ENCODE measurements at places on chromosomes 1 and 21.

DNA sequence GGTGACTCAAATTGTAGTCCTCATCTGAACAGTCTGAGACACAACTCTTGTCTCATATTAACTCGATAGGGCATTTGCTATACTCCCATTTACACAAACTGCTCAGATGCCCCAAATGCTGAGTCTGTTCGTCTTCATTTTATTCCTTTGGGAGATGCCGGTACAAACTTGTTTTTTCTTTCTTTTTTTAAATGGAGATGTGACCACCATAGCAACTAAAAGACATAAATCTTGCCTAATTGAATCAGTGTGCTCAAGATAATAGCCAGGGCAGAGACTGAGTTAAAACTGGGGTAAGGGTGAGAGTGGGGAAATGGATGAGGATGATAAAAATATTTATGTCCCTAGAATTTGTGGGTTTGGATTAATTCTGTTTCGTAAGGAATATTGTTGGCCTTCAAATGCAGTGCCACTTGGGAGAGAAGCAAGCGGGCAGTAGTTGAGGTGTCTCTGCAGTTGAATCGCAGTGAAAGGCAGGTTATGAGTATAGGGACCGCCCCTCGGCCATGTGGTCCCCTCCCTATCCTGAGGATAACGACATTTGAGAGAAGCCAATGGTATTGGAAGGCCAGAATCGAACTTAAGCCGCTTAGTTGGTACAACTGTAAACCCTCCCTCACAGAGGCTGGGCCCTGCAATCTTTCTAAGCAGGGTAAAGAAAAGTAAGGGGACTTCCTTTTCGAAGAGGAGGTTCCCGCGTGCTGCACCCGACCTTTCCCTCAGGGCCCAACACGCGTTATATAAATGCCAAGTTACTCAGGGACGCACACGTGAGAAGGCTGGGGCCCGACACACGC lies 859 bp upstream of the LRRC8B start:
- DNase-seq, result peak; percentile 46

DNA sequence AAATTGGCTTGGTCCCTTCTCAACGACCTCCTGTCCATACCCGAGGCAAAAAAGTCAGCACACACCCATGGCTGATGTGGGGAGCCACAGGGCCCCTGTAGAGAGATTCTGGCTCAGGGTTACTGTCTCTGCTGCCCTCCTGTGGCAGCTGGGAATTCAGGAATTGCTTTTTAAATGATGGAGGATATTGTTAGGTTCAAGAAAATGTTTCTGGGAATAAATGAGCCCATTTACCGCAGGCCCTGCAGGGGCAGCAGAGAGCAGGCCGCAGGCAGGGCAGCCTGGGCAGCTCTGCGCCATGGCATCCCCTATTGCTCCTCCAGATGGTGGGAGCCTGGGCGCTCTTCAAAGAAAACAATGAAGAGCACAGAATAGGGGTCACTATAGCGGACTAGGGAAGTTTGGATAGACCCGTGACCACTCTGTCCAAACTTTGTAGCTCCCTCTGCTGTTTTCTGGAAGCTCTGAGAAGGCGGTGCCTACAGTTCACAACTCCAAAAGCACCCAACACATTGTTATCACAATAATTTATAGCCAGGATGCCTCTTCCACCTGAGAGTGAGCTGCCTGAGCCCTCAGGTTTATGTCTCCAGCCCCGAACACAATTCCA lies 201.1 kb downstream of the BACH1 start:
- DNase-seq, result no peak

GRCh38 chr1:4838231-4838630 lies 183.8 kb downstream of the AJAP1 start:
- no peak for DNase-seq

DNA sequence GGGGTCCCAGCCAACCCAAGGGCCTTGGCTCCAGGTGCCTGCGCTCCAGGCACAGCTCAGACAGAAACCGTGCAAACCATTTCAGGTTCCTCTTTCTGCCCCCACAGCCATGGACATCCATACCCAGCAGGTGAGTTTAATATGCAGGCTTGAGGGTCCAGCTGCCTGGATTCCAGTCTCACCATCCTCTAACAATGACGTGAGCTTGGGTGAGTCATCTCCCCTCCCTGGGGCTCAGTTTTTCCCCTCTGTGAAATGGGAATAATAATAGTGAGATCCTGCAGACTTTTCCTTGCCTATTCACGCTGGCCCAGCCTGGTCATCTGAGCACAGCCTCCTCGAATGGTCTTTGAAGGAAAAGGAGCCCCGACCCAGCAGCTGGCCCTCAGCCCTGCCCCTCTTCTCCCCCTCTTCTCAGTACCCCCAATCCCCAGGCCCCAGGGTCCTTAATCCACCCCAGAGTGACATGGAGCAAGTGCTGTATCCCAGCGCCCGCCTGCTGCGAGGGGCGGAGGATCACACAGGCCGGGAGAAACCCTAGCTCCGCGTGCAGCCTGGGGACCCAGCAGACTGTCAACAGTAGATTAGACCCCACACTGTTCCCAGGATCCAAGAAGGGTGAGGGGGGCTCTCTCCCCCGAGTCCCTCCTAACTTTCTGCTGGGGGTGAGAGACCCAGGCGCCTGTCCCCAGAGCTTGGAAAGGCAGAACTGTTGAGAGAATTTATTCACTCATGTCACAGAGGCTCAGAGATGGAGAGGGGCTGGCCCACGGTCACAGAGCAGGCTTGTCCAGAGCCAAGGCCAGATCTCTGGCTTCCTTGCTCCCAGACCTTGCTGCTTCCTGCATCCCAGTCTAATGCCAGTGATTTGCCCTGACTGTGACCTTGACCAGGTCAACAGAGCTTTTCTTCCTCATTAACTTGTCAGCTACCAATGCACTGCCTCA lies 49.2 kb downstream of the TAS1R2 start:
- DNase-seq, result no peak

DNA sequence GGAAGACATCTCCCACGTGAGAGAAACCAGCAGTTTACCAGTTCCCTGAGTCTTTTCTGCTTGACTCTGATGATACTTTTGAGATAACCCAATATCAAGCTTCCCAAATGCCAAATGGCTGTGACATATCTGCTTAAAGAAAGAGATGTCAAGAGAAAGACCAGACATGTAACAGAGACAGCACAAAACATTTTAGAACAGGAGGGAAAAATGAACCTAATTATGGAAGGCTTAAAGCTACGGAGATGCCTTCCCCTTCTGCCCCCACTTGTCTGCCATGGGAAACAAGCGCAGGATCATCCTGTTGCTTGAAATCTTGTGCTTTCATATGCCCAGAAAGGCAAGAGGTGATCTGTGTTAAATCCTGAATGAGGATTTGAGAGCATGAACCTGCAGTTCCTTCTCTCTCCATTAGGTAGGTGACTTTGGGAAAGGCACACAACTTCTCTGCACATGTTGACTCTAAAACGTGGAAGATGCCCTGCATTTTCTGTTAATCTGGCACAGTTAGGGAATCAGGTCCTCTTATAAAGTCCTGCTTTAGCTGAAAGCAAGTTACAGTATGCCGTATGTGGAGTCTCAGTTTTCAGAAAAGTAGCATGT lies 46.7 kb upstream of the MTR start:
- no peak for DNase-seq

DNA sequence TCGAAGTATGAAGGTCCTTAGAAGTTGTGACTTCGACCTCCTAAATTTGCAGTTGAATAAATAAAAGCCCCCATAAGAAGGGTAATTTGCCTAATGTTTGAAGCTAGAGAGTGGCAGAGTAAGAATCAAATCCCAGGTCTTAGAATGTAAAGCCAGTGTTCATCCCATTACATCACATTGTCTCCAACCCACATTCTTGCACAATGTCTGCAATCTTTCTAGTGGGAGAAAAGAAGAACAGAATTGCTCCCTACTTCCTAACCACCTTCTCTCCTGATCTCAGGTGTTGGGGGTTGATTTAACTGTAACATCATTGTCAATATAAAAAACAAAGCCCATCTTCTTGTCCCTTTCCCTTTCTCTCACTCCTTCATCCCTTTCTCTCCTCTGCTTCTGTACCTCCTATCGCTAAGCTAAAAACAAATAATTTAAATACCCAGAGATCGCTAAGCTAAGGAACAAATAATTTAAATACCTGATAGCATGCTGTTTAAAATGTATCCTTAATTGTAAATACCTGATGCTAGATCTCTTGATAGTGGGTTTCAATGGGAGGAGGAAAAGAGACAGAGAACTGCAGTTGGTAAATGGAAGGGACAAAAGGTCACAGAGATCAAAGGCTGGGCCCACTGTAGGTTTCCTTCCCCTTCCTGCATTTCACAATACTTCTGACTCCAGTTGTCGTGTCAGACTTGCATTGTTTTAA lies 32.1 kb upstream of the CCDC190 start:
- DNase-seq, result peak; percentile 62

- DNase-seq, result no peak
Observed at GRCh38 chr1:213605732-213606131, 382.0 kb upstream of the PROX1 start.

DNA sequence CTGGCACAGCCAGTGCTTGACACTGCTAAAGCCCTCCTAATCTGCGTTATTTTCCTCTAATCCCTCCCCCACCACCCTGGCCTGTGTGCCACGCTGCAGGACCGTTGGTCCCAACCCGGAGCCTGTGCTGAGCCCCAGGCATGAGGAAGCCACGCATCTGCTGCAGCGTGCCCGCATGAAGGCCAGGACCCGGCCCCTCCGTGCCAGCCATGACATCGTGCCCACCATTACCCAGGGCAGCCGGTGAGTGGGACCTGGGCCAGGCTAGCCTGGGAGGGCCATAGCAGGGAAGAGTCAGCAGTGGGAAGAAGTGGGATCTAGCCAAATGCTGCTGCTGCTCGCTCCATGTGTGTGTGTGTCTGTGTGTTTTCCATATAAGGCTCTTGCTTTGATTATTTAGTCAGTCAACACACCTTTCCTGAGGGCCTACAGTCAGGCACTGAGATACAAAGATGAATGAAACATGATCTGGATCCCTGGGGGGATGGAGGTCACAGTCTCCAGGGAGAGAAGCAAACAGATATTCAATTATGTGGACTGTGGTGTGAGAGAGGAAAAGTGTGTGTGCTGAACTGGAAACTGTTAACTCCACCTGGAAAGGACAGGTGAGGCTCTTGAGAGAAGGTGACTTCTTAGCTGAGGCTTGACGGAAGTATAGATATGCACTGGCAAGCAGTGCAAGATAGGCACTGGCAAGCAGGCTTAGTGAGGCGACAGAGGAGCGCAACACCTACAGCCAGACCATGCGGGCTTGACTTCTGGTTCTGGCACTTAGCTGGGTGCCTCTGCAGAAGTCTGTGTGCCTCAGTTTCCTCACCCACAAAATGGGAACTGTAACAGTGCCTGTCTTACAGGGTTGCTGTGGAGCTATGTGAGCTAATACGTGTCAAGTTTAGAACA lies 15.9 kb downstream of the KIAA1614 start:
- DNase-seq, result no peak

- peak; percentile 79 for DNase-seq
Observed at GRCh38 chr1:167455786-167456446, 62.4 kb downstream of the CD247 start.

DNA sequence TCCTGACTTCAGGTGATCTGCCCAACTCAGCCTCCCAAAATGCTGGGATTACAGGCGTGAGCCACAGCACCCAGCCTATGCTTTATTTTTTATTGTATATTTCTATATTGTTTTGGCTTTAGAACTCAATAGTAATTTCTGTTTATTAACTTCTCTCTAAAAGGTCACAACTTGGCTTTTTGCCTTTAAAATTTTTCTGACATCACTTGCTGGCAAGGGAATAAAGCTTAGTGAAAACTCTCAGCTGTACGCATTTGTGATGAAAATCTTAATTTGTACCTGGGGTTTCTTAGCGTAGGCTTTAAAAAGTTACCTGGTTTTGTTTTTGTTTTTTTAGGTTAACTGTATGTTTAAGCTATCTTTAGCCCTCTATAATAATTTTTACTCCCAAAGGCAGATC lies 36.2 kb downstream of the B3GALNT2 start:
- DNase-seq, result no peak

DNA sequence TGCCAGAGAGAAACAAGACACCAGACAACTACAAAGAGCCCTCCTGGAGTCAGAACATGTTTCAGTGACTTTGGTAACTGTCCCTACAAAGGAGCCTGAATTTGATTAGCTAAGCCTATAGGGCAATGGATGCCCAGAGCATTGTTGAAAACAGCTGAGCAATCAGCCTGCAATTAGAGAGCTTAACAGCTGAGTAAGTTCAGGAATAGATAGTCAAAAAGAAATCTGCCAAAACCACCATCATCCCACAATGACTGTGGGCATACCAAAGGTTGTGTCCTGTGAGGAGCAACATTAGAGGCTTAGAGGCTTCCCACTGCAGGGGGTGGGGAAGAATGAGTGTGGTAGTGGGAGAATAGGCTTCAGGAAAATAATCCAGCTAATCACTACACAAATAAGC lies 32.1 kb downstream of the SH3BP5L start:
- DNase-seq, result no peak

GRCh38 chr1:226404063-226404903 lies 3.6 kb downstream of the PARP1 start:
- no peak for DNase-seq

DNA sequence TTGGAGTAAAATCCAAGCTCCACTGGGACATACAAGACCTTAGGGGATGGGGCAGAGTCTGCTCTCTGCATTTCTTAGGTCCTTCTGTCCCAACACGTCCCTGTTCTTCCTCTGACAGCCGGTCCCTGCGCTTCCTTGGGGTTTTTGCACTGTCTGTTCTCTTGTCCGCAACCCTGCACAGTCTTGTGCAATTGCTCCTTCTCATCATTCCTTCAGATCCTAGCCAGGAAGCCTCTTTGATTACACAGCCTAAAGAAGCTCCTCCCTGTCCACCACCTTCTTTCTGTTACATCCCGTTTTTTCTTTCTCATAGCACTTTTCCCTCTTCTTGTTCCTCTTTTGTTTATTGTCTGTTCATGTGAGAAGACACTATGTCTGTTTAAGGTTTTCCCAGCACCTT lies 19.9 kb downstream of the ACOT11 start:
- peak; percentile 75 for DNase-seq

DNA sequence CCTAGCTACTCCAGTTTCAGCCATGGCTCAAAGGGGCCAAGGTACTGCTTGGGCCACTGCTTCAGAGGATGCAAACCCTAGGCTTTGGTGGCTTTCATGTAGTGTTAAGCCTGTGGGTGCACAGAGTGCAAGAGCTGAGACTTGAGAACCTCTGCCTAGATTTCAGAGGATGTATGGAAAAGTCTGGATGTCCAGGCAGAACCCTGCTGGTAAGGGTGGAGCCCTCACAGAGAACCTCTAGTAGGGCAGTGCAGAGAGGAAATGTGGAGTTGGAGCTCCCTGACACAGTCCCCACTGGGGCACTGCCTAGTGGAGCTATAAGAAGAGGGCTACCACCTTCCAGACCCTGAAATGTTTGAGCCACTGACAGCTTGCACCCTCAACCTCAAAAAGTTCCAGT lies 16.2 kb downstream of the RIIAD1 start:
- DNase-seq, result no peak

- peak; percentile 51 for DNase-seq
Observed at GRCh38 chr1:92973203-92973897, 12.1 kb upstream of the DIPK1A start.

- DNase-seq, result no peak
Observed at GRCh38 chr1:174535207-174535606, 87.4 kb downstream of the GPR52 start.
